ENCODE measurements at places on chromosomes 11 and 22.
A peak's percentile ranks its signal among the peaks of the same experiment; 100 is the strongest.

GRCh38 chr22:46634011-46634699 is 14.0 kb downstream of the GRAMD4 start:
- DNase-seq = no peak

DNA sequence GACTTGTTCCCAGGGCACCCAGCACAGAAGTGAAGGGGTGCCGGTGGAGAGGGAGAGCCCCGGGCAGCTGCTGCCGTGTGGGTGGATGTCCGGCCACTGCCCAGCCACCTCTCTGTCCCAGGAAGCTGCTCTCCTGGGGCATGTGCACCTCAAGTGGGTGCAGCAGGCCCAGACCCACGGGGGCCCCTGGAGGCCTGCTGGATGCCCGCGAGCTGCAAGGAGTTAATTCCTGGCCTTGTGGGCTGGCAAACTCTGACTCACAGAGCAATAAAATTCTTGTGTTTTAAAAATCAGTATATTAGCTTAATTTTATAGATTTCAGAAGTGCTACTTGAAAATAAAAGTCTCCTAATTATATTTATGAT is 37.4 kb upstream of the KCNQ1OT1 start:
- DNase-seq = no peak

DNA sequence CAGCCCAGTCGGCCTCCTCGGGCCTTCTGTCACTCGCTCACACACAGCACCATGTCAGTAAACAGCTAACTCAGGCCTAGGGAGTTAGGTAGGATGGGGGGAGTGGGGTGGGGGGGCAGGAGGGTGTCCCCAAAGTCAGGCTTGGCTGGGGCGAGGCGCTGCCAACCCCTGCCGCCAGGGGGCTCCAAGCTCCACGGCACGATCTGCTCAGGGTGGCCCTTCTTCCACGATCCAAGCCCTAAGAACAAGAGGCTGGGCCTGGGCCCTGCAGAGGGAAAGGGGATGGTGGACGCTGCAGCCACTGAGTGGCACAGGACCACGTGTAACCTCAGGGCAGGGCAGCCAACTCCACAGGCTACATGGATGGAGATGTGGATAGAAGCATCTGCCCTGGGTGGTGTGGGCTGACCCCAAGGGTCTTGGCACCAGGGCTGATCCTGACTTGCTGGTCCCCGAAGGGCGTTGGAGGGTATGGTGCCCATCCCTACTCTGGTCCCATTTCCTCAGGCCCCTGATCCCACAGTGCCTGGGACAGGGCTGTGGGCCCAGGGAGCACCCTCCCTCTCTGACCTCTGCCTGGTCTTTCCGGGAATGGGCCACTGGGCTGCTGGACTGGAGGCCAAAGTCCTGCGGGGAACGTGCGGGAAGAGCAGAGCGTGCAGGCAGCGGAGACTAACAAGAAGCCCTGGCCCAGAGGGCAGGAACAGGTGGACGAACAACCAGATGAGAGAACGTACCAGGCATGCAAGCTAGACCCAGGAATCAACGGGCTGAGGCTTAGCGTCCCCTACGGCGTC is 29.1 kb upstream of the TXNRD2 start:
- no peak for DNase-seq

GRCh38 chr11:27294654-27295053 is 68.4 kb downstream of the CCDC34 start:
- no peak for DNase-seq

DNA sequence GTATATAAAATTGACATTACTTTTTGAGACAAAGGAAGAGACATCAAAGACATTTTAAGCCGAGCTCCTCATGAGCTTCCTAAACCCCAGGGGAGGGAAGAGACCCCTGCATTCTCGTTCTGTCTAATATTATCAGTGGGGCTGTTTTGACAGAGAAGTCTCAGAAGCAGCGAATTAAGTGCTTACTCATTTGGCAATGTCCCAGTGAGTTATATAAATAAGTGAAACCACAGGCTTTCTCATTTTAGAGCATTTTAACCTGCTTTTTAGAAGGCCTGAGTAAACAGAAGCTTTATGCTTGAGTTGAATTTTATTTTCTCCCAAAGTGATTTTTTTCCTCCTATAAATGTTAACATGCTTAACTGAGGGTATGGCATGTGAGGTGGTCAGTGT is 23.2 kb upstream of the C1QTNF4 start:
- no peak for DNase-seq

DNA sequence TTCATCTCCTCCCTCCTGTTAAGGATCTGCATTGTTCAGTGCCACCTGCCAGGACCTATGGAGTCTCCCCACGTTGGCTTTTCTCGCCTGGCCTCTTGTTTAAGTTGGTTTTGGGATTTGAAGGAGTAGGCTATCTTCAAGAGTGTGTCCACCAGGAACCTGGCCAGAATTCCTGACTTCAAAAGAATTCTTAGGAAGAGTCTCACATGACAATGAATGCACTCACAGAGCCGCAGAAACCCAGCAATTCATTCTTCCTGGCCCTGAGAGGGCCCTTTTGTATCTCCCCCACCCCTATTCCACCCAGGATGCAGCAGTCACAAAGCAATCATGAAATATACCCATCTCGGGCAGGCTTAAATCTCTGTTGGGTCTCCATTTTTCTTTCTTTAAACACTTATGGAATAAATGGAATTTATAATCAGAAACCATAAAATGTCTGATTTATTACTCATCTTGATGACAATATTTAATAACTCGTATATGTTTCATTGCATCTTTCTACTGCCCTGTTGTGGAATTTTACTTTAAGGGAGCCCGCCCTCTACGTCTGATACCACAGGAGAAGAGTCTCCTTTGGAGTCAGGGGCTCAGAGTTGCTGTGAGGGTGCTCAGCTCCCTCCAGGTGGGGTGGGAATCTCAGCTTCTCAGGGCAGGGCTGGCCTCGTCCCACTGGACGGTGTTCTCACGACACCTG is 507.0 kb downstream of the NTM start:
- no peak for DNase-seq

DNA sequence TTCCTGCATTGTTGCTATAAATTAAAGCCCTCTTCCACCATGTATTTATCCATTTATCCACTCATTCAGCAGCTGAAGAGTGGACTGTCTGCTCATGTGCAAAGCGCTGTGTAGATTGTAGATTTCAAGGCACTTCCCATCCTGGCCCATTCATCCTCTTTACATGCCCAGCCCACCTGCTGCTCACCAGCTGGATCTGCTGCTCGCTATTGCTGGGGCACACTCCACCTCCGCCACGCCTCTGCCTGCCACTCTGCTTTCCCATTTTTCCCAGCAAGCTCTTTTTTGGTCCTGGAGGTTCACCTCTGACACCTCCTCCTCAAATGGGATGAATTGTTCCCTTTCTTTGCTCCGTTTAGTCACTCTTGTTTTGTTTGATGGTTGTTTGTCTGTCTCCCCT is 48.3 kb downstream of the CEP164 start:
- no peak for DNase-seq

GRCh38 chr11:111714522-111714921 is 51.7 kb downstream of the PPP2R1B start:
- DNase-seq = no peak

DNA sequence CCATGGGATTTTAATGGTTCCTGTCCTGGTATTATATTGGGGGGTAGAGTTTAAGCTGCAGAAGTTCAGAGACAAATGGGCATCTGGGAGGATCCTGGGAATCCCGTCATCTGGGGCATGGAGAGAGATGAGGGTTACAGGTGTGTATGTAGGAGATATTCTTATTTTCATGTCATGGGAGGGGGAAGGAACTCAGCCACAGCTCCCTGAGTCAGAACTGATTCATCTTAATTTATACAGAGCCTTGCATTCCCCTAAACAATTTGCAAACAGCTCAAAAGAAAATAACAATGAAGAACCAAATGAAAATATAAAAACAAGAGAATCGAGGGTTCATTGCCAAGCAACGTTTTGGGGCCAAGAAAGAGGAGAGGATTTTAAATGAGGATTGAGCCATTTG is 155.9 kb upstream of the TBCEL start:
- DNase-seq = no peak

DNA sequence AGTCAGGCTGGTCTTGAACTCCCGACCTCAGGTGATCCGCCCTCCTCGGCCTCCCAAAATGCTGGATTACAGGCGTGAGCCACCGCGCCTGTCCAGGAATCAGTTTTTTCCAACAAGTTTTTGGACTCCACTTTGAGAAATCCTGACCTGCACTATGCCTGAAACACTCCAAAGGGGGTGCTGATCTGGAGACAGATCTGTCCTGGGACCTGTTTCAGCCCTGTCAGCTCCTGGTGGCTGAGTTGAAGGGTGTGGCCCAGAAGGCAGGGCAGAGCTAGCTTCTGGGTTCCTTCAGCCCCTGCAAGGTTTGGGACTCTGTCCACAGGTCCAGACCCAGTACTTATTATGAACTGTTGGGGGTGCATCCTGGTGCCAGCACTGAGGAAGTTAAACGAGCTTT is 1.2 kb downstream of the DNAJC4 start:
- no peak for DNase-seq

GRCh38 chr11:67406969-67407687 is 3.2 kb downstream of the TBC1D10C start:
- DNase-seq = peak; percentile 43

DNA sequence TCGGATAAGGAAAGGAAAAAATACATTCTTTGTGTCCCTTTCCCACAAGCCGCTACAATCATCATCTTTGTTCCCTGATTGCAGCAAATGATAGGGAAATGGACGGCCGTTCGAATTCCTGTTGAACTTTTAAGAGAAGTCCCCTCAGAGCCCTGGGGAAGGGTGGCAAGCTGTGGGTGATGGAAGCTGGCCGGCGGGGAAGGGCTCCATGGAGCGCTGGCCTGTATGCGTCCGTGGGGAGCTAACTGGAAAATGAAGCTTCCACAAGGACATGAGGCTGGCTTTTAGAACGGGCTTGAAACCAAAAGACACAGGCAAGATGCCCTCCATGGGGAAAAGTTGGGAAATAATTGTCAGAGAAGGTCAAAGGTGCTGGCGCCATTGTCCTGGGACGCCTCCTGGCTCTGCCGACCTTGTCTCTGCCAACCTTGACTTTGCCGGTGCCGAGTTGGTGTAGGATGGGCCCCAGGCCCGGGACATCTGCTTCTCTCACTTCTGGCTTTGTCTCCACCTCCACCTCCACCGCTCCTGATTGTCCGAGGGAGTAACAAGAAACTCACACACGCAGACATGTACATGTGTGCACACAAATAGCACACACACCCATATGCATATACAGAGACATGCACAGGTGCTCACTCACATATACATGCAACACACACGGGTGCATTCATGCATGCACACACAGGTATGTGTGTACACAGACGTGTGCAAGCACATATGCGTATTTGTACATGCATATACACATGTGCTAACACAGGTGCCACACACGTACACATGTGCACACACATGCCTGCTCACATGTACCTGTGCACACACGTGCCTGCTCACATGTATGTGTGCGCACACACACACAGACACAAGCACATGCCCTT is 14.5 kb upstream of the PPARA start:
- DNase-seq = no peak

DNA sequence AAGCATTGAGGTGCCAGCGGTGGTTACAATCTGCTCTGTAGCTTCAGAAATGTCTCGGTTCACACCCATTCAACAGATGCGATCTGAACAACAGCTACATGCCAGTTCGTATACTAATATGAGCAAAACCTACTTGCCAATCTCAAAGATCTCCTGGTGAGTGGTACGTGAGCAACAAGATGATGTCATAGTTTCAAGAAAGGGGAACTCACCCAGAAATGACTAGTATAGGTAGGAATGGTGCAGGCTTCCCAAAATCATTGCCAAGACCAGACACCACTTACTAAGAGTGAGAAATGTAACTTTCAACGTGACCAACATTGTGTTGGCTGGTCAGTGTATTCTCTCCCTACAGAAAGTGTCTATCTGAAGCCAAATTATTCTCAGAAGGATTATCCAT is 31.1 kb downstream of the OR6Q1 start:
- no peak for DNase-seq

- DNase-seq = no peak
Measured at GRCh38 chr22:19383292-19383691, 48.2 kb downstream of the HIRA start.

GRCh38 chr11:102332611-102332994 is 14.4 kb upstream of the BIRC2 start:
- DNase-seq = no peak

GRCh38 chr22:39959640-39960447 is at the start of gene TMA7B:
TMA7B (plus strand) TSS chr22:39960397; CDS start chr22:39964375, 3,978 bp downstream.
- no peak for DNase-seq

DNA sequence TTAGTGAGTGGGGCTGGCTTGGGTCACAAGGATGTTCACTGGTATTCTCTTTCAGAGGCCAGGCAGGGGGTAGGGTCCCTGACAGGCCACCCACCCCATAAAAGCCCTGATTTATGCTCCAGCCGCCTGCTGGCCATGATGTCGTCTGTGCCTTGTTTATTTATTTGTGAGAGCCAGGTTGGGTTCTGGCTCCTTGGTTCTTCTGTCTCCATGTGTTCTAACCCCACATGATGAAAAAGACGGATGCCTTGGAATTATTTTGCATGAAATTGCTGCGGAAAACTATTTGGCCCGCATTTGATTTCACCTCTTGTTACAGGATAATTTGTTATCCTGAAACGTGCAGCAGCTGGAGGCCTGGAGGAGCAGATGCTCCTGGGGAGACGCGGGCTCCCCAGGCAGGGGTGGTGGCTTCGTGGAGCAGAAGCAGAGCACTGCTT is 46.3 kb upstream of the WNT11 start:
- no peak for DNase-seq

GRCh38 chr11:115608976-115609375 is 104.8 kb upstream of the CADM1 start:
- no peak for DNase-seq

GRCh38 chr11:96019810-96020747 is 96.2 kb upstream of the MTMR2 start:
- no peak for DNase-seq

DNA sequence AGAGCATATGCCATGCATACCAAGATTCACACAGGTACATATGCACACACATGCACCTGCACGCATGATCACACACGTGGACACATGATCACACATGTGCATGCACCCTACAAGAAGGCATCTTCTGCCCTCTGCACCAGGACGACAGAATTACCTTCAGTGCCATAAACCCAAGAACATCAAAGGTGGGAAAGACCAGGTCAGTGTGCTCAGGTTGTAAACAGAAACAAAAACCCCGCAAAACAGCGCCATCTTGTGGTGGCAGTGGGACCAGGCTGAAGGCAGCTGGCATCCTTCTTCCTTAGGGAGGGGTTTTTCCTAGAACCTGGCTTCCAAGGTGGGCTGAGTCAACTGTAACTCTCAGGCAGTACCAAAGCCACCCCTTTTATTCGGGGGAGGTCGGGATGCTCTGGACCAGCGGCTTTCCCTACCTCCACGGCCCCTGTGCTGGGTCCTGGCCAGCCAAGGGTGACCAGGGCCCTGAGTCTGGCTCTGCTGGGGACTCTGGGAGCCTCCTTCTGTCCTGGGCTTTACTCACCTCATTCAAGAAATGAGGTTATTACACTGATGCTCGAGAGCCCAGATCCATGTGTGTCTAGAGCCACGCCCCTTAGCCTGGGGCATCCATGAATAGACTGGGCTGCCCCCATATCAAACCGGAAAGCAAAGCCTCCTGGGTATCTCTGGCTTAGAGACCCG is 69.4 kb upstream of the FGF3 start:
- peak; percentile 8 for DNase-seq

- DNase-seq = no peak
Measured at GRCh38 chr11:59040607-59041006, 45.5 kb upstream of the GLYATL1B start.

- no peak for DNase-seq
Measured at GRCh38 chr22:44928711-44929358, 81.0 kb downstream of the PHF21B start.
